Amygdala (tissue), 56 donors: ENCODE measurements at places on chromosomes 3 and 15.

- DNase-seq = no peak
Observed at GRCh38 chr3:115644391-115644790, 21.1 kb downstream of the GAP43 start.

DNA sequence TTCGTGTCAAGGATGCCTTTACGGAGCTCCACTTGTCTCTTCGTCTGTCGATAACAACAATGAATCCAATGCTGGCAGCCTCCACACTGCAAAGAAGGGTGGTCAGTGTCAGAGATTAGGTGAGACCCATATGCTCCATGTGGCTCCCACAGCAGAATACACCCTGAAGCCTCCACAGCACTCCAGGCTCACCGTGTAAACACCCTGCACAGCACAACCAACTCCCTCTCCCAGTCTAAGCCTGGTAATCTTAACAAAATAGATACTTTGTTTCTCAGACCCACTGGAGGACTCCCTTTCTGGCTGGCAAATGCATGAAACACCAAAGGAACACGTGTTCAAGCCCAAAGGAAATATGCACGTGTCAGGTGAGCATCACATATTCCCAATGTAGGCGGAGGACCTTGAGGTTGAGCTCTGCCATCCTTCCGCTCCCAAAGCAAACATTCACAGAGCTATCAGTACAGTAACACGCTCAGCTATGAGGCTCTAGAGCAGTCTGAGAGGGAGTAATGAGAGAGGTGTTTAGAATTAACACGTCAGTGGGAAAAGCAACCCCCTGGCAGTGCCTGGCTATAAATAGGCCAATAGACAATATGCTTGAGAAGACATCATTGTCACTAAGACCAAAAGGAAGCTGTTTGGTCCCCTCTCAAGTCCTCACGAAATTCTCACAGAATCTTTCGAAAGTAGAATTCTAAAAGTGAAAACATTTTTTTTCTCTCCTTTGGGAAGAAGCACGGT is 86.7 kb downstream of the MCF2L2 start:
- DNase-seq = no peak

- DNase-seq = no peak
Observed at GRCh38 chr3:28586325-28586724, 237.7 kb upstream of the AZI2 start.

DNA sequence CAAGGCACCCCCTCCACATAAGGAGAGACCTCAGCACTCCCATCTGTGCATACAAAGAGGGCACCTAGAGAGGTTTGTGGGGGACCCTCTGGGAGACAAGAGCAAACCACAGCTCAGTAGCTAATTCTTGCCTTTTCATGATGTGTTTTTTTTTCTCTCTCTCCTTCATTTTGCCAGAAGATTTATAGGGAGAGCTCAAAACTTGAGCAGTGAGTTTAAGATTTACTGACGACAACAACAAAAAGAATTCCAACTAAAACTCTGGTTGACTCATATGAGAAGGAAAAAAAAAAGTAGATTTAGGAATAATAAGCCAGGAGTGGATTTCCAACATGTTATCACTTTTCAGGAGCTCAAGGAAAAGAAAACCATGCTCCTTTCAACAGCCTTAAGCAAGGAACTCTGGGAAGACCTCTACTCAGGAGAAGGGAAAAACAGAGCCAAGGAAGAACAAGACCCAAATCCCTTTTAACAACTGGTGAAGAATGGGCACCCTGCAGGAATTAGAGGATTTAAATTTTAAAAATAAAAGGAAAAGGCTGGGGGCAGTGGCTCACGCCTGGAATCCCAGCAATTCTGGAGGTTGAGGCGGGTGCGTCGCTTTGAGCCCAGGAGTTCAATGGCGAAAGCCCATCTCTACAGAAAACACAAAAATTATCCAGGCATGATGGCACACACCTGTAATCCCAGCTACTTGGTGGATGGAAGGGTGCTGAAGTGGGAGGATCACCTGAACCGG is 58.2 kb upstream of the RAD18 start:
- DNase-seq = no peak

DNA sequence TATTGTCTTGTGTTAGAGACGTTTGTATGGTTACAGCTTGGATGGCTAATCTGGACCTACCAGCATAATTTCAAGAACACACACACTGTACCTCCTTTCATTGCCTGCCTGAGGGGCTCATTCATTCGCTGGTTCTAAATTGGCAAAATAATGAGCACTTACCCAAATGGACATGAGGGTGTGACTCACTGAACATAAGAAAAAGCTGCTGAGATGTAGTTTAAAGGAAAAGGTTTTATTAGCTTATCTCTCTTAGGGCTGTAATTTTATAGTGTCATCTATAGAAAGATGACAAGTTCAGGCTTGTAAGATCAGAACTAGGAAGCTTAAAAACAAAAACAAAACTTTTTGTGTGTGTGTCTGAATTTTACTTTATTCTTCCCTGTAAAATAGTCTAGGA is 120.7 kb upstream of the WNT7A start:
- DNase-seq = no peak

- DNase-seq = no peak
Observed at GRCh38 chr3:9224490-9224889, 25.0 kb downstream of the SRGAP3 start.

DNA sequence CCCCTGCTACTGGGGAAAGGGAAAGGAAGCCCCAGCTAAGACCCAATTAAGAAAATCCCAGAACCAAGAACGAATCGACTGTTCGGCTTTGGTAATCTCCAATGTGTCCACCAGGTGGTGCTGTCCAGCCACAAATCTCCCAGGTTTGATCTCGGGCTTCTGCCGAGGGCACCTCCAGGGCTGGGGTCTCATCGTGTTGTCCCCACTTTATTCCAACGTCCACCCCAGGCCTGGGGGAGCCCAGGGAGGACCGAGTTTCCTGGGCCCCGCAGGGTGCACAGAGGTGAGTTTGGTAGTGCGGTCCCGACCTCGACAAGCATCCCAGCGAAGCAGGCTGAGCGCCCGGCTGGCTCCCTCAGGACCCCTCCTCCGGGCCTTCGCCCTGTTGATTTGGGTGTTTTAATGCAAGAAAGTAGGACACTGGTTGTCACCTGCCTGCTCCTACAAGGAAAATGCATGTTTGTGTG is 185.1 kb downstream of the GOLGA6L6 start:
- DNase-seq = no peak

DNA sequence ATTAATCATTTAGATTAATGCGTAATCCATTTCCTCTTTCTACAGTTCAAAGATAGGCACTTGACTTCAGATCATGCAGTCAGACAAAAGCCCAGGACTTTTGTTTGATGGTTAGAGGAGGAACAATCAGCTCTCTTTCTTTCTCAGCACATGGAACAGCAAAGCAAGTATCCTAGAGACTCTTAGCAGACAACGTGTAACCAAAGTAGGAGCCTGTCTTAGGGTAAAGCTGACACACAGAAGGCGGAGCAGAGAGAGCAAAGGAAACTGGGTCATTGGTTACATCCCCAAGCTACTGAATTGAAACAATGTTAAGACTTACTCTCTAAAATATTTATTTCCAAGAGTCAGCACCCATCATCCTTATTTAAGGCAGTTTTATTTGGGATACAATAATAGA is 110.0 kb upstream of the HES1 start:
- no peak for DNase-seq

- no peak for DNase-seq
Observed at GRCh38 chr15:55494931-55495330, 13.1 kb downstream of the DNAAF4 start.

DNA sequence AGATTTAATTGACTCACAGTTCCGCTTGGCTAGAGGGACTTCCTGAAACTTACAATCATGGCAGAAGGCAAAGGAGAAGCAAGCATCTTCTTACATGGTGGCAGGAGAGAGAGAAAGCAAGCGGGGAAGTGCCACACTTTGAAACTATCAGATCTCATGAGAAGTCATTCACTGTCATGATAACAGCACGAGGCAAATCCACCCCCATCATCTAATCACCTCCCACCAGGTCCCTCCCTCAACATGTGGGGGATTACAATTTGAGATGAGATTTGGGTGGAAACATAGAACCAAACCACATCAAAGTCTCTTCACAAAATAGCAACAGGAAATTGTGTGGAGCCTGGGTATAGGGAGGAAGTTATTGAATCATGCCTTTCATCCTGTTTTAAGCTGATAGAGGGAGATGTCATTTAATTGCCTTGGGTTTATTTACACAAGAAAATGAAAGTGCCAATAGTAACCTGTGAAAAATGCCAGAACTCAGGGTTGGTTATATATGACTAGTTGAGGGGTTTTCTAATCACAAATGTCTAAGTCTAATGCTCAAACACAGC is 624.8 kb upstream of the LMCD1 start:
- no peak for DNase-seq

DNA sequence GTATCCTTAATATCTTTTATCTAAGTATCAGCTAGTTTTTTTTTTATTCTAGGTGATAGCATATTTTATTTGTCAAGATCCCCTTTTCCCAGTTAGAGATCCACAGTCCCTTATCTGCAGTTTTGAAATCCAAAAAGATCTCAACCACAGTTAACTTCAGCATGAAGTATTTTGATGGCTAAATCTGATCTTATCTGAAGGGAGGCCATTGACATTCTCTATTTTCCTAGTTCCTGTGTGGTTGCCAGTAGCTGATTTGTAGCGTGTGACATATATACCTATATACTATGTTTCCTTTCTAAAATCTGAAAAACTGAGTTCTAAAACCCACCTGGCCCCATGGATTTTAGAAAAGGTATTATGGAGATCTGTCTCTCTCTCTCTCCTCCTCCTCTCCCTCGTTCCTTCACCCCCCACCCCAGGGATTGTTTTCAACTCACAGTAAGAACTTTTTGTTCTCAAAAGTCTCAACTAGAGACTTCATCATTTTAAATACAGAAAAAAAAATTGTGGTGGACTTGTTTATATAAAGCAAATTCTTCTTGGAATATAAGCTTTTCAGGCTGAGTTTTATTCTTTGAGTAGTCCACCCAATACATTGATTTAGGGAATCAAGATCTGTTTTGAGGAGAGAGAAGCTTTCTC is 12.3 kb downstream of the TCF12 start:
- DNase-seq = no peak

- DNase-seq = no peak
Observed at GRCh38 chr3:60154011-60154410, 1097.2 kb downstream of the FHIT start.

DNA sequence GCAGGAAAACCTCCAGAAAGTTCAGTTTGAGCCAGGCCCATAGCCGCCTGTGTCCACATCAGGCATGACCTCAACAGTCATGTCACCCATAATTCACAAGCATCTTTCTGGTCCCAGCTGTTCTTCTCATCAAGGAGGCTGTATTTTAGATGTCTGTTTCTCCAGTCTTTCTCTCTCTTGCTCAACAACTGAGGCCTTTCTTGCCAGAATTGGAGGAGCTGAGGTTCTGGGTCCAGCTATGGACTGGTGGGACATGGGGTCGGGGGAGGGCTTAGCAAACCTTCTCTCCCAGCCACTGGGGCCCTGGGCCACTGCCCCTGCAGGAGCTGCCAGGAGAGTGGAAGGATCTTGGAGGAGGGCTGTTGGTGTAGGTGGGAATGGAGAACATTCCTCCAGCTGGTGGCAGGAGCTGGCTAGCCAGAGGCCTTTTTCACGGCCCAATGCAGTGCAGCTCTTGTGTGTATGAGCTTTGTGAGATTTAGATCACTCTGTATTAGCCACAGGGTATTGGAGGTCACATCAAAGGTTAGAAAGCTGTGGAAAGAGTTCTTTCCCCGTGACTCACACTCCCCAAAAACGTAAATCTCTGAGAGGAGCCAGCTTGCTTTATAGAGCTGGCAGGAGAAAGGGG is 23.5 kb downstream of the MAGEF1 start:
- no peak for DNase-seq

DNA sequence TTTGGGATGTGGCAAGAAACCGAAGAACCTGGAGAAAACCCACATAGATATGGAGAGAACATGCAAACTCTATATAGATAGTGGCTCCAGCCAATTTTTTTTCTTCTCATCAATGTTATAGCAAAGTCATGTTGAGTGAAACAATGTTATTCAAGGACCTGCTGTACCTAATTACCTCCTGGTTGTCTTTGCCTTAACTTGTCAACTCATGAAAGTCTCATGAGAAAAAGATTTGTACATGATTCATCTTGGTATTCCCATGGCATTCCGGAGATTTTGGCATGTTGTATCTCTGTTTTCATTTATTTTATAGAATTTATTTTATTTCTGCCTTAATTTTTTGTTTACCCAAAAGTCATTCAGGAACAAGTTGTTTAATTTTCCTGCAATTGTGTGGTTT is 303.8 kb upstream of the CDIN1 start:
- no peak for DNase-seq

GRCh38 chr3:66486202-66486601 is 14.6 kb downstream of the LRIG1 start:
- DNase-seq = no peak

- DNase-seq = no peak
Observed at GRCh38 chr15:70140025-70140542, 42.4 kb upstream of the TLE3 start.

DNA sequence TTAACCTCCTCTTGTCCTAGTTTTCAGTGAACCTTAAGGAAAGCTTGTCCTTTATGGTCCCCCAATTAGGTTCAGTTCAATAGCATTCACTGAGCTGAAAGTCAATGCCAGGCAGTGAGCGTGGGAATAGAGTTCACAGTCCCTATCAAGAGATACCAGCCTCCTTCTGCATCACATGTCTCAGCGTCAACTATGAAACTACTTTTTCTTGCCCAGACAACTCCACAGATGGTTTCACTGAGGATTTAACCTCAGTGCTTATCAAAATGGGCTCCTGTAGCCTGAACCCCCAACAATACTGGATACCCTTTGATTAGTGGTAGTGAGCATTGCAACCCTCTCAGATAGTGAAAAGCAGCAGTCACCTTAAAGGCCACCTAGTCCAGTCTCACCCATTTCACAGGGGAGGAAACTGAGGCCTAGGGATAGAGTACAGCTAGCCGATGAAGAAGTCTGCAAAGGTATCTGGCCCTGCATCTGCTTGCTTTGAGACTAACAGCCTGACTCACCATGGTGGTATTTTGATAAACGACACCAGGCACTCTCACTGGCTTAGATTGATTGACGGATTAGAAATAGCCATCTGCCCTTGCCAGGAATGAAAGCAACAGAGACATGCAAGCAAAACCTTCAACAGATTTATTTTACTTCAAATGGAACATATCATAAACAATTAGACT is 1.6 kb upstream of the UBA3 start:
- DNase-seq = no peak

- no peak for DNase-seq
Observed at GRCh38 chr3:123586131-123586530, 1.3 kb upstream of the HACD2 start.

DNA sequence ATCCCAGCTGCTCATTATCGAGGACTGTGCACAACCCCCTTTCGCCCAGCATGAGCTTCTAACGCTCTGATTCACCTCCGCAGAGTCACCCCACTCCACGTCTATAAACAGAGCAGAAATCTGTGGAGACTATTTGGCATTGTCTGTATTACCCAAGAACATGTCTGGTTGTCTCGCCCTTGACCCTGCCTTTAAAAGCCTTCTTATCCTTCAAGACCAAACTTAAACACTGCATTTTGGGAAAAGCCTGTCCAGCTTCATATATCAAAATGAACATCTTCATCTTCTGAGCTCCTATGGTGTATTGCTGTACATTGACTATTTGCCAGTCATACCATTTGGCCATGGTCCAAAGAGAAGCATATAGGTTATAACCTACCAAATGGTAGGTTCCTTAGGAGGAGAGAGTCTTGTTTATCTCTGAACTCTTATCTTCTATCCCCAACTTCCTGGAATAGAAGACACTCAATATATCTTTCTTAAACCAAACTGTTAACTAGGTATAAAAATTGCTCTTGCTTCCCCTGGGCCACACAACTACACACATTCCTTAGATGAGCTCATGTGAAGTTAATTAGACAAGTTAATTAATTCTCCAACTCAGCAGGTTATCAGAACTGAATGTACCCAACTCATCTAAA is 90.1 kb downstream of the FBN1 start:
- DNase-seq = no peak
